Activated CD8-positive, alpha-beta memory T cell treated with anti-CD3 and anti-CD28 coated beads, Interleukin-2, amount 50 U/mL, for 48 hours (primary cell): ENCODE measurements at places on chromosomes 6 and 20.

GRCh38 chr20:18712131-18712530 lies 101.5 kb upstream of the SCP2D1 start:
- DNase-seq: no peak

- no peak for DNase-seq
Observed at GRCh38 chr6:84026721-84027164, 6.8 kb upstream of the MRAP2 start.

GRCh38 chr20:46433051-46433450 lies 26.6 kb upstream of the ELMO2 start:
- no peak for DNase-seq

DNA sequence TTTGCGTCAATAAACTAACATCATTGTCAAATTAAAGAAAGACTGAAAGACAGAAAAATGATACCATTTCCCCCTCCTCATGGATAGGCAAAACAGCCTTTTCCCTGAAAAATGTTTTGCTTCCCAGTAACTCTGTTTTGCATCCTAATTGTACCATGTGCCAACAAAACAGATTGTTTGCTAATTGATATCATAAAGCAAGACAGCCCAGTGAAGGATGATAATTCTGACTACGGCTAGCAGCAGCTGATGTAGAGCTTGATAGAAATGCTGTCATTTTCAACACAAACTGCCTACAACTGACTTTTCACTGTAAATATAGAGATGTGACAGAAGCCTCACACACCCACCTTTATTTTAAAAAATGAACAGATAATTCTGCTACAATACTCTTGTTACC lies 1061.6 kb downstream of the HACE1 start:
- no peak for DNase-seq

DNA sequence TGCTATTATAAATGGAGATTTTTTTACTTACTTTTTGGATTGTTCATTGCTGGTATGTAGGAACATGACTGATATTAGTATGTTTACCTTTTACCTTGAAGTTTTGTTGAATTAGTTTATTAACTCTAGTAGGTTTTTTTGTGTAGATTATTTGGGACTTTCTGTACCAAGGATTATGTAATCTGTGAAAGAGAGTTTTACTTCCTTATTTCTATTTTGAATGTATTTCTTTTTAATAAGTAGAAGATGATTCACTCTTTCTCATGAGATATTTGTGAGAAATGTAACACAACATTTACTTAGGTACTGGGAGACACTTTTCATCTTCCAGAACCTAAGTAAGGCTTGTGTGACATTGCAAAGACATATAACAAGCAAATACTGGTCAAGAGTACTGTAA lies 473.9 kb upstream of the HS3ST5 start:
- no peak for DNase-seq

DNA sequence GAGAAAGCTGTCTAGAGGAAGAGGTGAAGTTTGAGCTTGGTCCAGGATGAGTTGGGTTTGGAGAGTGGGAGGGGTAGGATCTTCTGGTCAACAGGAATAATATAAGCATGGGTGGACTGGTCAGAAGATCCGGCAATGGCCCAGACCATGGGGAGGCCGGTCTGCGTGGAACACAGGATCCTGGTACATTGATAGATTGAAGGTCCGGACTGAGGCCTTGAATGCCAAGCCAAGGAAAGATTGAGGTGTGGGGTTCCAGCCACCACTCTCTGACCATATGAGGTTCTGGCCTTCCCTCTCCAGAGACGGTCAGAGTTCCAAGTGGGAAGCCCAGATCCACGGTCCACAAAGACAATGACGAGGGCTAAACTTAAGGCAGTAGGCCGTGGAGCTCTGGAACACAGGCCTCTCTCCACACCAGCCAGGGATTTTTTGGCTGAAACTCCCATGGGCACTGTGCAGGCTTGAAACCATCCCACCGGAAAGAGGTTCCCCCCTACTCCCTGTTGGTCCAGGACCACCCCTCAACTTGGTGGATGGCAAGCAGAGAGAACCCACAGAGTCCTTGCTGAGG lies 3.2 kb downstream of the MDFI start:
- DNase-seq: no peak

DNA sequence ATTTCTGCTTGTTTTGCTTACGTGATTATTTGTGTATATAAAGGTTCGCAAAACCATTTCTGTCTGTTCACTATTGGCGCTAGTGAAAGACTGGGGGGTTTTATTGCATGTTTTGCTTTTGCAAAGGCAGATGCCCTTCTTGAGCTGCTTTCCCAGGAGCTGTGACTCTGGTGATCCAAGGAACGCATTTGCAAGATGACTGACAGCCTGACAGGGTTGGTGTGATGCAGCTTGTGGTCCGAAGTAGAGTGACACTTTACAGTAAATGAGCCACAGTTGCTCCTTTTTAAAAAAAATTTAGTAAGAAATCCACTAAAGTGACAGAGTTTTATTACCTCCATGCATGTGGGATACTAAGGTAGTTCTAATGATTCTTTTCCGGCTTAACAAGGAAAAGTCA lies 73.7 kb downstream of the TPD52L1 start:
- DNase-seq: no peak
